MM.1S (cell line): ENCODE measurements at places on chromosomes 11 and 22.

- no peak for DNase-seq
Measured at GRCh38 chr22:30127749-30128166, 47.5 kb downstream of the HORMAD2 start.

DNA sequence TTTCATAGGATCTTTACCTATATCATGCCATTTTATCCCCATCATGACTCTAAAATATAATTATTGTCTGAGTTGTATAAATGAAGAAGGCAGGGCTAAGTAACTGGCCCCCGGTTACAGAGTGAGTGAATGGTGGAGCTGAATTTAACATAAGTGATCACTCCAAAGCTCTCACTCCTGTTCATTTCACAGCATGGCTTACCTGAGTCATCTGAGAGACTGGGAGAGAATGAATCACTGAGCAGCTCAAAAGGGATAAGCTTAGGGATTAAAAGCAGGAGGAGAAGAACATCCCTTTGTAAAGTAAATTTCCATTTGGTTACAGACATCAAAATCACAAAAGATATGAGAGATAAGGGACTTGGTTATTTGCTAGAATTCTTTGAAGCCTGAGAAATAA, 294.0 kb upstream of the CTSC start:
- DNase-seq: no peak

DNA sequence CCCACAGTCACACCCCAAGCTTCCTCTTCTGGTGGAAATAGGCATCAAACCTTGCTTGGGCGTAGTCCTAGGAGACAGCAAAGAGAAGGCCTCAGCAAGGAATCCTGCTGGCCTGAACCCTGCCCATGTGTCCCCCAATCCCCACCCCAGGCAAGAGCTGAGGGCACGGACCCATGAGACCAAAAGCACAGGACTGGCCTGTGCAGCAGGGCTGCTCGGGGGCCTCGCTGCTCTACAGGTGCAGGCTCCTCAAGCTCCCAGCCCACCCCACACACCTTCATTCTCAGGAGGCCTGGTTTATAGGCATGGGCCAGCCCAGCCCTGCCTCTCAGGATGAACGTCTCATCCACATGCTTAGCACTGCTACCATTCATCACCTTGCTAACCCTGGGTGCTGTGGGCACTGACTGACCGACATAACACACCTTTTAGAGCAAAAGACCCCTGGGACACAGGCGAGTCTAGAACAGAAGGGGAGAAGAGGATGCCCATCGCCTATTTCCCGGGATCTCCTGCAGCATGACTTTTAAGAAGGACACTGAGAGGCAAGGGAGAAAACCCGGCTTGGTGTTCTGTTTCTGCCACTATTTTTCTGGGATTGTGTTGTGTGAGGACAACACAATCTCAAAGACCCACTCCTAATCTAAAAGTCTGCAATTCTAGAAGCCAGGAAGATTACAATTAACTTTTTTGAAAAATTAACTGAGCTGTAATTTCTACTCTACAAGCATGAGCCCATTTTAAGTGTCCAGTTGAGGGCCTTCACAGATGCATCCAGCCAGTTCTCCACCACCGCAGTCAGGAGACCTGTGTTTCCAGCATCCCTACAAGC, 15.4 kb downstream of the TCIRG1 start:
- no peak for DNase-seq

DNA sequence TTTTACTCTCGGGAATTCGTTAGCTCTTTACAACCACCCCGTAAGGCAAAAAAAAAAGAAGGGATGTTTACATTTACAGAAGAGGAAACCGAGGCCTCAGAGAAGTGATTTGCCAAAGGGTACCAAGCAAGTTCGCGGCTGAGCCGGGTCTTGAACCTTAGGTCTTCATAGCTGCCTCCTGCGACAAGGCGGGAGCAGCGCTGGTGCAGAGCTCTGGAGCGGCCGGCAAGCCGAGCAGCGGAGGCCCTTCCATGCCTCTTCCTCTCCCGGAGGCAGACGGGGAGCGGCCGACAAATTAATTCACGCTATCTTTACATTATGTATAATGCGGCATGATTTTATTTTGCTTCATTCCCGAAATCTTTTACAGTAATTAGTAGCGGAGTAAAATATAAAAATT, 536.3 kb downstream of the INSC start:
- DNase-seq: no peak

DNA sequence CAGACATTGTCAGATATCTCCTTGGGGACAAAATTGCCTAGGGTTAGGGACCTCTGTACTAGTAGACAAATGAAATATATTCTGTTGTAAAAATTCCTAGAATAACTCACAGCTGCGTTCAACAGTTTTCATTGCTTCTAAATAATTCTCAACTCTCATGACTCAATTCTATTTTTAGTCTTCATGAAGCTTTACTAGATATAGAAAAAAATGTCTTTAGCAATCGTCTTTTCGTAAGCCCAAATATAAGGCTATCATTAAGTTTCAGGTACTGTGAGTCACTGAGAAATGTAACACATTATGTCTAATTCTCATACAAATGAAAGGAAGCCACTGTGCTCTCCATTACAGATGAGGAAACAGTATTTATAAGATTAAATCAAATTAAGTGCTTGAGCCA, 6.4 kb downstream of the MMP12 start:
- no peak for DNase-seq

DNA sequence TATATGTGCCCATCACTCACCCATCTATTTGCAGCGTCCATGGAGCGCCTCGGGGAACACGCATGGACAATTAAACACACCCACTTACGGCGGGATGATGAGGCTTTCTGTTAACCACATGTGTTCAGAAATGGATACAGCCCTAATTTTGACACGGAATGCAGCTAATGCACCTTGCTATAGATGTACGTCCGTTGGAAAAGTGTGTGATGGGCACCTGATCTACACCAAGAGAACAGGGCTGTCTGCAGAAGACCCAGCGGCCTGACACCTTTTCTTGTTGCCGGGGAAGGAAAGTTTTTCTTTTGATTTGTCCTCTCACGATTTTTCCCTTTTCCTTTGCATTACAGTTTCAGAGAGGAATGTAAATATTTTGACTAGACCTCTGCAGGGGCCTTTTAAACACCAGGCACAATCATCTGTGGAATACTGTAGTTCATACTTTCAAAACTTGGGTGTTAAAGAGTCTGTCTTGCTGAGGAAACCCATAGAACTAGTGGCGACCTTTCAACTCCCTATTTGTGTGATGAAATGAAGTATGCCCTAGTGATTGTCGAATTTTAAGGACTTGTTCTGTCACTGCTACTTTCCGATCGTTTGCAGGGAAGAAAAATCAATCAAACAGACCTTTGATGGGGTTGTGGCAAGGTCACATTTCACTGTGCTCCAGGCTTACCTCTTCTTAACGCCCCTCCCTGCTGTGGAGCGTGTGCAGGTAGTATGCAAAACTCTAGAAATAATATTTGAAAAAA, 16.5 kb upstream of the PAX6 start:
- no peak for DNase-seq

DNA sequence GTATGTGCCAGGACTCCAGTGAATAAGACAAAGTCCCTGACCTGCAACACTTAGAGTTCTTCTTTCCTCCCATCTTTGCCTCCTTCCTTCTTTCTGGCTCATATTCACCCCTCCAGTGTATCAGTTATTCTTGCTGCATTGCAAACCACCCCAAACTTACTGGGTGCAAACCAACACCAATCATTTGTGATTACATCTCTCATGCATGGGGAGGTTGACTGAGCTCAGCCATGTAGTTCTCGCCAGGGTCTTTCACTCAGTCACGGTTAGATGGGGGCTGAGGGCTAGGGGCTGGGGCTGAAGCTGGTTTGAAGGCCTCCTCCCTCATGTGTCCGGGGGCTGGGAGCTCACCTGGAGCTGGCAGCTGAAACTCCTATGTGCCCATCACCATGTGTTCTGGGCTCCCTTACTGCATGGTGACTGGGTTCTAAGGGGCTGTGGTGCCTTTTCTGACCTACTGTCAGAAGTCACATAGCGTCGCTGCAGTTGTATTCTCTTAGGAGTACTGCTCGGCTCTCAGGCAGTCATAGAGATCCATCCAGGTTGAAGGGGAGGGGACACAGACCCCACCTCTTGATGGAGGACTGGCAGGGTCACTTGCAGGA, 35.0 kb upstream of the CACNG2 start:
- no peak for DNase-seq
